ENCODE measurements at places on chromosomes 6 and 20.

GRCh38 chr20:25309395-25310267 is 61.7 kb downstream of the PYGB start:
- no peak for DNase-seq

DNA sequence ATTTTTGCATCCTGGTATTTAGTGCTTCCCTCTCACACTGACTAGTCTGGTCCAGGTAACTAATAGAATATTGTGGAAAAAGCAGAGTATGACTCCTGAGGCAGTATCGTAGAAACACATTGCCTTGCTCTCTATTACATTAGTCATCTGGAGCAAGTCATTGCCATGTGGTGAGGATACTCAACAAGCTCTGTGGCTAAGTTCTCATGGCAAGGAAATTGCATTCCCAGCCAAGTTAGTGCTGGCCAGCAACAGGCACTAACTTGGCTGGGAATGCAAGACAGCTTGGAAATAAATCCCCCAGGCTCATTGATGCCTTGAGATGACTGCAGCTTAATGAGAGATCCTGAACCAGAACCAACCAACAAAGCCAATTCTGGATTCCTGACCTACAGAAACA is 39.7 kb upstream of the HTR1B start:
- DNase-seq = no peak

DNA sequence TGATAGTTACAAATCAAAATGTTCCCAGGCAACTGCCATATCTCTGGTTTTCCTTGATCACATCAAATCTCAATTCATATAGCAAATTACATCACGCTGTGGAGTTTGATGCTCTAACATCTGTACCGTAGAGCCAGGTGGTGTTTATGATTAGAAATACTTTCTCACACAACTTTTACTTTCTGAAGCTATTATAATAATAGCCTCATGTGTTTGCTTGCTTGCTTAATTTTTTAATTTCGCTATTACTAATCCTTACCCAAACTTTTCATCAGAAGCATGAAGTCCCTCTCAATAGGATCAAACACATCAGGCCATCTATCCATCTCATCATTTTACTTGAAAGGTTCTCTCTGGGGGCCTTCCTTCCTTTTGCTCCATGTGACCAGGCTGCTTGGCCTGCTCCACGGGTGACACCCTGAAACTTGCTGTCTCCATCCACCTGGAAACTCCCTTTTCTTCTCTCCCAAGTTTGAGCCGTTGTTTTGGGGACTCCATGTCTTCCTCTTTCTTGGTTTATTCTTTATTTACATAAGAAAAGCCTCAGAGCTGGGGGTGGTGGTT is 75.4 kb downstream of the ADAT2 start:
- no peak for DNase-seq

DNA sequence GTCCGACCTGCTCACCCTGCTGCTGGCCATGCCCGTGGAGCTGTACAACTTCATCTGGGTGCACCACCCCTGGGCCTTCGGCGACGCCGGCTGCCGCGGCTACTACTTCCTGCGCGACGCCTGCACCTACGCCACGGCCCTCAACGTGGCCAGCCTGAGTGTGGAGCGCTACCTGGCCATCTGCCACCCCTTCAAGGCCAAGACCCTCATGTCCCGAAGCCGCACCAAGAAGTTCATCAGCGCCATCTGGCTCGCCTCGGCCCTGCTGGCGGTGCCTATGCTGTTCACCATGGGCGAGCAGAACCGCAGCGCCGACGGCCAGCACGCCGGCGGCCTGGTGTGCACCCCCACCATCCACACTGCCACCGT is 885 bp downstream of the NTSR1 start:
- DNase-seq = no peak

DNA sequence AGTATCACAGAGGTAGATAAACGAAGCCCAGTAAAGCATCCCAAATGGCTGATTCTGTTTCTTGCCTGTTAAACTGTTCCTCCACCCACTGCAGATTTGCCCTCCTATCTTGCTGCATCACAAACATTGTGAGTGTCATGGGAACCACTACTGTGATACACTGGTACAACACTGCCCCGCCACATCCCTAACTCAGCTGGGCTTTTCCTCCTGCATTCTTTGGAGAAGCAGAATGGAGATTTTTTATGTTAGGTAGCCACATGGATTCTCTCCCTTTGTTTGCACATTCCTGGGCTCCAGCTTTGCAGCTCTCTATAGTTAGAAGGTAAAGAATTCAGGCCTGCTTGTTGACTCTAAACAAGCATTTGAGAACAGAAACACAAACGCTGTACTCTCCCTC is 234.1 kb downstream of the TMEM242 start:
- no peak for DNase-seq

DNA sequence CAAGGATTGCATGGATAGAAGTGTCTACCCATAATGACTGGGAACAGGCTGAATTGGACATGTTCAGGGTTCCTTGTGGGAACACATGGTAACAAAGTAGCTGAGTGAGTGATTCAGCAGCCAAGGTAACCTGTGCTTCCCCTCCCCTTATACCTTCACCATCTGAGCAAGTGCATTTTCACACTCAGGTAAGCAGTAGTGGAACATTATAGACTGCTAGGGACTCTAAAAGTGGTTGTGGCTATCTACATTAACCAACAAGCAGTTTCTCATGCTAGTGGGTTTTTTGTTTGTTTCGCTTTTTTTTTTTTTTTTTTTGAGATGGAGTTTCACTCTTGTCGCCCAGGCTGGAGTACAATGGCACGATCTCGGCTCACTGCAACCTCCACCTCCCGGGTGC is 41.4 kb downstream of the KIZ start:
- no peak for DNase-seq

DNA sequence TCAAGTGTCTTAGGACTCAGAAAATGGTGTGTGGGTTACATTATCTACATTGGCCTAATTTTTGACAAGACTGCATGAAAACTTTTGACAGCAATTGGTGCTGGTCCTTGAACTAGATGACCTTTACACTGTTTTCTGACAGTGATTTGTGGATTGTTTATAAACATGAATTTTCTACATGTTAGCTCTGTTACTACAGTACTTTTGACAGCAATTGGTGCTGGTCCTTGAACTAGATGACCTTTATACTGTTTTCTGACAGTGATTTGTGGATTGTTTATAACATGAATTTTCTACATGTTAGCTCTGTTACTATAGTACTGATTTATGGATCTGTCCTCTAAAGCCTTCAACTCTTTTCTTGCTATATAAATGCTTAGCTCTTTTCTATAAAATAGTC is 16.7 kb downstream of the KCTD20 start:
- DNase-seq = no peak

DNA sequence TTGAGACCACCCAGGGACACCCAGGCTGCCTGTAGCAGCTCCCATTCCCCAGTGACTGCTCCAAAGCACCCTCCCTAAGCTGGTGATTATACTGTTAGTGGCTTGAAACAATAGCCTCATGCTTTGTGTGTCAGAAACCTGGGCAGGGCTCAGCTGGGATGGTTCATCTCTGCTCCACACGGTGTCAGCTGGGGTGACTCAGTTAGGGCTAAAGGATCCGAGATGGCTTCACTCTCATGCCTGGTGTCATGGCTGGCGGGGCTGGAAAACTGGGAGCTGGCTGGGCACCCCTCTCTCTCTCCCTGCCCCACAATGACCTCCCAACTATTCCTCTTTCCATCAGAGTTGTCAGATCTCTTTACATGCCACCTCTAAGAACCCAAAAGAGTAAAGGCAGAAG is 44.4 kb downstream of the ANKRD60 start:
- DNase-seq = no peak

- DNase-seq = peak; percentile 33
Observed at GRCh38 chr20:45311589-45312211, 3.6 kb upstream of the MATN4 start.

DNA sequence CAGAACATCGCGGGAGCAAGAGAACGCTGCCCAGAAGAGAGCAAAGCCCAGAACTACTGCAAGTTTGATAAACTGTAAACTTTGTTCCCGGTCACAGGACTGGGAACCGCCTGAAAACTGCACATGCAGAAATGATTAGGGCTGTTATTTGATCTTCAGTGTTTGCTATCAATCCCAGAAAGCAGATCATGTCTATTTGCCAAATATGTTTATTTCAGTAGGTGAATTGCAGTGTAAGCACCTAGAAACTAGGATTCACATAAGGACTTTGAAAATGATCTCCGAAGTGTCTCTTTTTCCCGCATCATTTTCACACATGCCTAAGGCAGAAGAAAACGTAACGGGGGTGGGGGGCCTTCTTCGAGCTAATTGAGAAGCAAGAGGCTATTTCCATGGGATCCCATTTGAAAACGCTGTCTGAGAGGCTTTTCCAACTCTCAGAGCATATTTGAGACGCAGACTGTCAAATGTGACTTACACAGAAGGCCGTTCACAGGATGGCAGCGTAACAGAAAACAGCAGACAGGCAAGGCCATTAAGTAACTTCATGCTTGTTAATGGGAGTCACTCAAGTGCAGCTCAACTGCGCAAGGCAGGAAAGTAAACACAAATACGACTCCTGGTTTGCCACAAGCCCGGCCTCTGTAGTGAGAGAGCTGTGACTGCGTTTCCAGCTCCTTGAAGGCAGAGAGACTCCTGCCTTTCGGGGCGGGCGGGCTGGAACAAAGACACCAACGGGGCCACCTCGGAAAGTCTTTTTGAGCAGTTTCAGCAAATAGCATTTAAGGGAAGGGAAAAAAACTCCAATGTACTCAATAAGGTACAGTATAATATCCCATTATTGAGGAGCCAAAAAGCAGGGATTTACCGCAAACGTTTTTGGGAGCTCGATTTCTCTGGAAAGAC is 144.7 kb upstream of the ZNF217 start:
- no peak for DNase-seq

GRCh38 chr6:149860834-149861602 is 3.1 kb downstream of the LRP11 start:
- DNase-seq = no peak

DNA sequence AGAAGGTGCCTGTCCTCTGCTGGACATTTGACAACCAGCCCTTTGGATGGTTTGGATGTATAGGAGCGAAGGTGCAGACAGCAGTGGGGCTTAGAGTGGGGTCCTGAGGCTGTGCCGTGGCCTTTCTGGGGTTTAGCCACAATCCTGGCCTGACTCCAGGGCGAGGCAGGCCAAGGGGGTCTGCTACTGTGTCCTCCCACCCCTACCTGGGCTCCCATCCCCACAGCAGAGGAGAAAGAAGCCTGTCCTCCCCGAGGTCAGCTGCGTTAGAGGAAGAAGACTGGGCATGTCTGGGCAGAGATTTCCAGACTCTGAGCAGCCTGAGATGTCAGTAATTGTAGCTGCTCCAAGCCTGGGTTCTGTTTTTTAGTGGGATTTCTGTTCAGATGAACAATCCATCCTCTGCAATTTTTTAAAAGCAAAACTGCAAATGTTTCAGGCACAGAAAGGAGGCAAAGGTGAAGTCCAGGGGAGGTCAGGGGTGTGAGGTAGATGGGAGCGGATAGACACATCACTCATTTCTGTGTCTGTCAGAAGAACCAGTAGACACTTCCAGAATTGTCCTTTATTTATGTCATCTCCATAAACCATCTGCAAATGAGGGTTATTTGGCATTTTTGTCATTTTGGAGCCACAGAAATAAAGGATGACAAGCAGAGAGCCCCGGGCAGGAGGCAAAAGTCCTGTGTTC is 1.3 kb upstream of the CDKN1A start:
- DNase-seq = no peak

- no peak for DNase-seq
Observed at GRCh38 chr6:132927713-132928112, 113.3 kb downstream of the RPS12 start.

GRCh38 chr6:131816869-131817268 is 9.0 kb downstream of the ENPP1 start:
- DNase-seq = no peak

- no peak for DNase-seq
Observed at GRCh38 chr20:38830356-38830755, 24.9 kb downstream of the PPP1R16B start.

- DNase-seq = no peak
Observed at GRCh38 chr6:148658681-148659430, 88.0 kb upstream of the UST start.

- no peak for DNase-seq
Observed at GRCh38 chr6:11767458-11767857, 11.1 kb downstream of the ADTRP start.

- no peak for DNase-seq
Observed at GRCh38 chr6:152298055-152298647, 339.0 kb downstream of the SYNE1 start.

GRCh38 chr6:119742188-119742803 is 392.7 kb upstream of the MAN1A1 start:
- DNase-seq = peak; percentile 35

GRCh38 chr6:24340998-24341938 is 16.6 kb downstream of the DCDC2 start:
- no peak for DNase-seq

DNA sequence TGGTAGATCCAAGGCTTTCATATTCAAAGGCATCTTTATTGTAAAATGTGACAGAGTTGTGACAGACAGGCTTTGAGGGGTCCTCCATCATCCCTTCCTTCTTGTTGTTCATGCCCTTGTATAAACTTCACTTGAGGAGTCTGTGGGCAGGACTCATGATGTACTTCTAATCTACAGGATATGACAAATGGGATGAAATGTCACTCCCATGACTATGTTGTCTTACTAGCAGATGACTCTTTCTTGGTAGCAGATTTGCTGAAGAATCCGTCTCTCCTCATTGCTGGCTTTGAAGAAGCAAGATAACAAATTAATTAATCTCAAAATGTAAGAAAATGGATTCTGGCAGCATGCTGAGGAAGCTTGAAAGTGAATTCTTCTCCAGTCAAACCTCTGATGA is 566.1 kb downstream of the TFAP2B start:
- no peak for DNase-seq

DNA sequence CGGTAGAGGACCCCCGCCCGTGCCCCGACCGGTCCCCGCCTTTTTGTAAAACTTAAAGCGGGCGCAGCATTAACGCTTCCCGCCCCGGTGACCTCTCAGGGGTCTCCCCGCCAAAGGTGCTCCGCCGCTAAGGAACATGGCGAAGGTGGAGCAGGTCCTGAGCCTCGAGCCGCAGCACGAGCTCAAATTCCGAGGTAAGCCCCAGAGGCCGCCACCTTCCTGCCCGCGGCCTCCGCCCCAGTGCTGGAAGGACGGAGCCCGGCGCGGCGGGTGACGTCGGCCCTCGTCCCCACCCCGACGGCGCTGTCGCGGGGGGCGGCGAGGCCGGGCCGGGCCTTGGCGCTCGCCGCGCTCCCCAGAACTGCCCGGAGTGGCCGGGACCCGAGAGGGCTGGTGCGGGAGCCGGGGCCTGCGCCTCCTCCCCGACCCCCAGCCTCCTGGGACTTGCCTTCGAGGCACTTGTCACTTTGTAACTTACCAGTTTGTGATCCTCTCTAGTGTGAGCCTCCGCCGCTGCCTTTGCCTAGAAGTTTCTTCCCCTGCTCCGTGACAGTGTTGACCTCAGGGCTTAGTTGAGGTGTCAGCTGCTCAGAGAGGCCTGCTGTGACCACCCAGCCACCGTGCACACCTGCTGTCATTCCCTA is 417 bp downstream of the VAPB start:
- DNase-seq = no peak

DNA sequence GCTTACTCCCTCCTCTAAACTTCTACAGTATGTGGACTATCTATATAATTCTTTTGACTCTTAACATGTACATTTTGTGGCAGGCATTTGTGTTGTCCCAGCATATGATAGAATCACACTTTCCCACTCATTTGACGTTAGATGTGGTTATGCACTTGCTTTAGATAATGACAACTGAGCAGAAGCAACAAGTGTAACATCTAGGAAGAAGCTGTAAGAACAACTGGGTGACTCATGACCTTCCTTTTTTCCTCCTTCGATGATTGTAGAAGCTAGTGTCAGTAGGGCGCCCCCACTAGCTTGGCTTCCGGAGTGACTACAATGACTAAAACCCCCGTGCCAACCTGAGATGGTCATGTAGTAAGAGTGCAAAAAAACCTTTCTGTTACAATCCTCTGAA is 74.6 kb upstream of the CEP85L start:
- DNase-seq = peak; percentile 32

Data from CD4-positive, alpha-beta memory T cell (primary cell).